ENCODE measurements at places on chromosomes 7 and 10.

DNA sequence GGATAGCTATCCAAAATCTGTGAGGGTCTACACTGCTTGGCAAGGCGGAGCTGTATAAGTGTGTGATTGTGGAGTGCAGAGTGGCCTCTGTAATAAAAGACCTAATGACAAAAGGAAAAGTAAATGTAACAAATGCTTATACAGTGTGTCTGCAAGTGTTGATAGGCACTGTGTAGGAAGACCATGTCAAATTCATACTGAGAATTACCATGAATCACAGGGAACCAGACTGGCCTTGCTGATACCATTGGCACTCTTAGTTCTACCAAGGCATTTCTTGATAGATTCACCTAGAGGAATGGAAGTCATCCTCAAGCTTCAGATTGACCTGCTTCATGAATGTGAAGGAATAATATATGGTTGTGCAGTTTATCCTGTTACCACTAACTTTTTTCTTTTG, 58.8 kb downstream of the CYCS start:
- peak; percentile 75 for ATAC-seq

DNA sequence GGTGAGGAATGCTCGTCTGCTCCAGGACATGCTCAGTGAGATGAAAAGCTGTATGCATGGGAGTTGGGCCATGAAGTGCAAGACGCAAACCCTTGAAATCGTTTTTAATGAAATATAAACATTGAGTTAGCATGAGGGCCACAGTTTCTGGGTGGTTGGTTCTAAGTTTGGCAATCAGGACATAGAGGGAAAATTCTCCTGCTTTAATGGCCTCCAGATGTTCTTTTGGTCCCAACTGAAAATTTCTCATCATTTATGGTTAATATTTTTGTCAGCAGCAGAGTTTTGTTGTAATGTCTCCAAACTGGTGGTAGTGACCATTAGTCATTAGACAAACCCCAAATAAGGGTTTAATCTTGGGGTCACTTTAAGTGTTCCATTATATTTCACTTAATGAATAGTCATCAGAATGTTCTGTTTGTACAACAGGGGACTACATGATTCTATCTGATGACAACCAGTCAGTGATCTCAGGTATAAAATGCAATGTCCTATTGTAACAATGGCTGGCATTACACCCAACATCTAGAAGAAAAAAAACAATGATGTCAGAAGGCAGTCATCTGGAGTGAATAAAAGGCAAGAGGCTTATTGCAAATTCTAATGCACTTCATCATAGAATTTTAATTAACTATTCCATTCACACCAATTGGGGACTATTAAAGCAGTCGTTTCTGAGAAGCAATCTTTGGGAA, 197.4 kb downstream of the JCAD start:
- no peak for ATAC-seq

- ATAC-seq: no peak
Measured at GRCh38 chr7:44824894-44825526, 22.9 kb downstream of the H2AZ2 start.

DNA sequence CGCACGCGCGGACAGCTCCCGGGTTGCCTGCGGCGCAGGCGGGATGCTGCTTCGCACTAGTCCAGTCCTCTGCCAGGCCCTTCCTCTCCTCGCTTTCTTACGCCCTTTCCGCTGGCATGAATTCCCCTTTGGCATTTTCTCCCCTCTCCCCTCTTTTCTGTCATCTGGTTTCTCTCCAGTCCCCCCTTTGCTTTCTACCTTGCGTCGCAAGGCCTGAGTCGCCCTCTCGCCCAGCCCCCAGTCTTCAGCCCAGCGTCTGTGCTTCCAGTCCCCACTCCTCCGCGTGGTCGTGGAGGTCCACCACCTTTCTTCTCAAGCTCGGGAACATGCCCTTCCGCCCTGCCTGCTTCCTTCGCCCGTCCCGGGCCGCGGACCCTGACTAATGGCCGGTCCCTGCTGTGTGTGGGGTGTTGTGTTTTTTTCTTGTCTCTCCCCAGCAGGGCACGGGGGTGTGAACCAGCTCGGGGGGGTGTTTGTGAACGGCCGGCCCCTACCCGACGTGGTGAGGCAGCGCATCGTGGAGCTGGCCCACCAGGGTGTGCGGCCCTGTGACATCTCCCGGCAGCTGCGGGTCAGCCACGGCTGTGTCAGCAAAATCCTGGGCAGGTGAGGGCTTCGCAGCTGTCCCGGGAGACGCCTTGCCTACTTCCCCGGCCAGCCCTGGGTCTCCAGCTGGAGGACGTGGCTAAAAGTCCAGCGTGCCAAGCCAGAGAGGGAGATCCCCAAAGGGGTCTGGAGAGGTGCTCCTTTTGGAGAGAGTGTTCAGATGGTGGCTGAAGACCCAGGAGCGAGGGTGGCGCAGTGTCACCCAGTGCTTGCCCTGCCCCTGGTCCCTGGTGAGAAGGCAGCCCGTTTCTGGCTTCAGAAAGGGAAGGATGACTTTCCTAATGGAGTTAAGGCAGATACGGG, 4.2 kb downstream of the PAX2 start:
- no peak for ATAC-seq

- no peak for ATAC-seq
Measured at GRCh38 chr10:102419269-102420180, 940 bp upstream of the PSD start.

DNA sequence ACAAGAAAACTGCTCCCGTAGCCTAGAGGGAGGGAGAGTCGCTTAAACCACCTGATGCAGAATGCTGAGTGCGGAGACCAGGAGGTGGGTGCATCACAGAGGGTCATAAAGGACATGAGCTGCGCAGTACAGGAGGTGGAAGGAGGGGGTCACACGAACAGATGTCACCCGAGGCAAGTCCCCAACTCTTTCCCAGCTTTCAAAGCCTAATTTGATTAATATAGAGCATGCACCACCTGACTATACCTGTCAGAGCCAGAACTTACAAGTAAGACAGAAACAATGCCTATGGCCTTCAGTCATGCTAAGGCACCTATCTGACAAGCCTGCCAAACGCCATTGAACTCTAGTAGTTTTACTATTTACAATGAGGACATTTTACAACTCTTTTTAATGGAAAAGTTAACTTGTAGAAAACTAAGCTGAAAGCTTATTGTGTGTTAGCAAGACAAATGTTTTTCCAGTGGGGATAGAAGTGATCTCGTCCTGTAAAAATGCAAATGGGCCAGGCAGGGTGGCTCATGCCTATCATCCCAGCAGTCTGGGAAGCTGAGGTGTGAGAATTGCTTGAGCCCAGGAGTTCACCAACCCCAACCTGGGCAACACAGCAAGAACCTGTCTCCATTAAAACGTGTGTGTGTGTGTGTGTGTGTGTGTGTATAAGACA, 1.1 kb upstream of the VOPP1 start:
- no peak for ATAC-seq

DNA sequence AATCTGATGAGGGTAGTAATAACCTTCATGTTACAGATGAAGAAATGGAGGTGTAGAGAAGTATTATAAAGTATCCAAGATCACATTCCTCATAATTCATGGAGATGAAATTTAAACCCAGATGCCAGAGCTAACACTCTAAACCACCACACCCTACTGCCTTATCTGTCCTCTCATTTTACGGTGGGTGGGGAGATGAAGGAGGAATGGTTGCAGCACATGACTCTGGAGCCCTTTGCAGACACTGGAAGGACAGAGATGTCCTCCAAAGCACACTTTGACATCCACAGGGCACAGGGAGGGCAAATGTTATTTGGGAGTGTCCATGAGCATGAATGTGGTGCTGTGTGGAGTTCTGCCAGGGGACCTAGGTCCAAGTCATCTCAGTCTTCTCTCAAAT, 1.1 kb downstream of the PLEKHS1 start:
- no peak for ATAC-seq

DNA sequence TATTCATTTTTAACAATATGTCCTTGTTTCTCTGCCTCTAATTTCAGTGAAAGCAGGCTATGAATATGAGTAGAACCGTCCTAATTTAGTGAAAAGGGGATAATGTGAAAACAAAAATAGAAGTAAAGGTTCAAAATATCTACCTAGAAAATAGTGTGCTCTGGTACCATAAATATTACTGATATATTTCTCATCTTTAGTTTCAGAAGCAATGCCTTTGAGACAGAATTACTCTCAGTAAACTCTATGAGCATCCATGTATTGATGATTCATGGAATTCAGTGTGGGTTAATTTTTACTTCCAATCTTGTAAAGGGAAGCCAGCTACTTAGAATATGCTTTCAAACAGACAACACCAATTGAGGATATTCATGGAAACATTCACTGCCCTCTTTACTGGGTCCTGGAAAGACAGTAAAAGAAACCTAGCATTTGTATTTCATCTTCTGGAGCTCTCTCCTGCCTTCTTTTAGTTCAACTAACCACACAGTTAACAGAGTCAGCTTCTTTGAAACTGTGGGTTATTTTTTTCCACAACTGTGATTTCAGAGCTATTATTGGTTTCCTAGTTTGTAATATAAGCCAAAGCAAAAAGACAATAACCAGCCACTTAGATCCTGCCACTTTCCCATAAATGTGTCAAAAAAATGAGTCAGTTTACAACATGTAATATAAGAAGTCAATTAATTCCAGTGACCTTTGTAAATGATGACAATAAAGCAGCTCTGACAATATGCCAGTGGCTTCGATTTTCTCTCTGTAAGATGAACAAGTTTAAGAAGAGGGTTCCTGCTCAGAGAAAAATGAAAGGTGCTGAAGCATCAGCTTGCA, 1.7 kb downstream of the LRRN3 start:
- peak; percentile 63 for ATAC-seq

- no peak for ATAC-seq
Measured at GRCh38 chr7:37924491-37925041, 4.1 kb downstream of the EPDR1 start.

- no peak for ATAC-seq
Measured at GRCh38 chr10:113104047-113104446, 154.0 kb downstream of the TCF7L2 start.

DNA sequence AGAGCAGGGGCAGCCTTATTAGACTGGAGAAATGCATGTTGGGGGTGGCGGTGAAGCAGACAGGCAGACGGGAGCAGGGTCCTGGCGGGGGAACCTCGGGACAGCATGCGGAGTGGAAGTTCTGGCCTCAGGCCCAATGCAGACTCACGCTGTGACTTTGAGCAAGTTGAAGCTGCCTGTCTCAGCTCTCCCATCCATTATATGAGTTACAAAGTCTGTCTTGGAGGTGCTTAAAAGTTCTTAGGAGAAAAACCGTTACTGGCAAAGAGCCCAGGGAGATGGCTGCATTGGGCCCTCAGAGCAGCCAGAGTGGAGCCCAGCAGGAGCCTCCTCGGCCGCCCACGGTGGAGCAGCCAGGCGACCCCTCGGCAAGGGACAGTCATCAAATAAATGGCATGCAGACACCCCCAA, 509.5 kb downstream of the PLXNA4 start:
- no peak for ATAC-seq

DNA sequence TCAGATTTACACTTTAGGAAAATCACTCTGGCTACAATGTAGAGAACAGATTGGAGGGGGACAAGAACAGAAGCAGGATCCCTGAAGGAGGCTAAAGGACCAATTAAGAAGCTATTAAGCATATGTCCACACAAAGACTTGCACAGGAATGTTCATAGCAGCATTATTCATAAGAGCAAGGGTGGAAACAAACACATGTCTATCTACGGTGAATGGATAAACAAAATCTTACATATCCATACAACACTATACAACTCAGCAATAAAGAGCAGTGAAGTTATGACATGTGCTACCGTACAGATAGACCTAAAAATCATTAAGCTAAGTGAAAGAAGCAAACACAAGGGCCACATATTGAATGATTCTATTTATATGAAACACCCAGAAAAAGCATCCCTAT, 10.4 kb downstream of the CHCHD3 start:
- no peak for ATAC-seq

DNA sequence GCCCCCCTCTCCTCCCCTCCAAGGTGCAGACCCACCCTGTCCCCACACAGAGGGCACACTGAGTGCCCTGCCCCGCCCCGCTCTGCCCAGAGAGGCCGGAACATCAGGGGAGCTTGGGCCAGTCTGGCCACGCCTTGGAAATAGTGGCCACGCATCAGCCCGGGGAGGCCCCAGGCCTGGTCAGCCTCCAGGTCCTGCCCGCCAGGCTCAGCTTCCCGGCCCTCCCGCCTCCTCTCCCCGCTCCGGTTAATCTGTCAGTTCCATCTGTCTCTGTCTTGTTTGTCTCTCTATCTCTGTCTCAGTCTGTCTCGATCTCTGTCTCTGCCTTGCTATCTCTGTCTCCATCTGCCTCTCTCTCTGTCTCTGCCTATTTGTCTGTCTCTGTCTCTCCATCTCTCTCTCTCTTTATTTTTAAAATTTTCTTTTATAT, 28.9 kb upstream of the TNRC18 start:
- ATAC-seq: no peak

Measured in activated CD4-positive, CD25-positive, alpha-beta regulatory T cell treated with anti-CD3 and anti-CD28 coated beads, Interleukin-2, amount 50 U/mL, for 24 hours (primary cell).